ENCODE measurements at places on chromosomes 4 and X. TPM values are rescaled to one million over a fixed set of nuclear protein-coding genes. Genes with fewer than 3 reads are reported as not detected.

Gene GASK1B
- 165 TPM for polyA plus RNA-seq

Gene PDE6B
- 0.71 TPM for polyA plus RNA-seq

Gene VAMP7
- polyA plus RNA-seq = 73.6 TPM

Gene PPP1R2C
- polyA plus RNA-seq = not detected

Gene PRSS12
- 0.08 TPM for polyA plus RNA-seq

Gene SYTL4
- 4.0 TPM for polyA plus RNA-seq

Gene CC2D2A
- polyA plus RNA-seq = 15.7 TPM

Gene PPP4R3C
- polyA plus RNA-seq = not detected

Gene CEP44
- 12.1 TPM for polyA plus RNA-seq

Gene NR3C2
- polyA plus RNA-seq = 2.6 TPM

Gene INTS12
- polyA plus RNA-seq = 30.8 TPM

Gene PORCN
- 60.1 TPM for polyA plus RNA-seq

Gene FRMPD3
- 0.16 TPM for polyA plus RNA-seq

Gene OTC
- 0.18 TPM for polyA plus RNA-seq

Gene NAT8L
- 1.3 TPM for polyA plus RNA-seq

Gene RIPPLY1
- polyA plus RNA-seq = 0.34 TPM

Gene POU3F4
- not detected for polyA plus RNA-seq

Gene ZNF630
- 3.1 TPM for polyA plus RNA-seq

Gene CENPE
- polyA plus RNA-seq = 0.17 TPM

Gene HDAC8
- polyA plus RNA-seq = 59.3 TPM

Gene IL3RA
- 5.6 TPM for polyA plus RNA-seq

Gene TMSB15B
- polyA plus RNA-seq = 1.5 TPM

Gene PRRG3
- 0.07 TPM for polyA plus RNA-seq

Measured in adrenal gland (tissue), 19 donors.